ENCODE measurements at places on chromosomes 1 and 21. TPM values are rescaled to one million over a fixed set of nuclear protein-coding genes. Genes with fewer than 3 reads are reported as not detected.
A peak's percentile ranks its signal among the peaks of the same experiment; 100 is the strongest.

- no peak overlapping the region for H3K27ac ChIP-seq
- no peaks in the 10 kb centered on the region for H3K36me3 ChIP-seq
- H3K4me1 ChIP-seq: no peaks in the 10 kb centered on the region
- DNase-seq: no peak
These were observed 5.8 kb downstream of the SELP start for GRCh38 chr1:169624122-169624521.

Gene RHBDL2
- 3.5 TPM for total RNA-seq

Gene OR10X1
- not detected for total RNA-seq

Gene KIAA1614
- 6.4 TPM for total RNA-seq

DNA sequence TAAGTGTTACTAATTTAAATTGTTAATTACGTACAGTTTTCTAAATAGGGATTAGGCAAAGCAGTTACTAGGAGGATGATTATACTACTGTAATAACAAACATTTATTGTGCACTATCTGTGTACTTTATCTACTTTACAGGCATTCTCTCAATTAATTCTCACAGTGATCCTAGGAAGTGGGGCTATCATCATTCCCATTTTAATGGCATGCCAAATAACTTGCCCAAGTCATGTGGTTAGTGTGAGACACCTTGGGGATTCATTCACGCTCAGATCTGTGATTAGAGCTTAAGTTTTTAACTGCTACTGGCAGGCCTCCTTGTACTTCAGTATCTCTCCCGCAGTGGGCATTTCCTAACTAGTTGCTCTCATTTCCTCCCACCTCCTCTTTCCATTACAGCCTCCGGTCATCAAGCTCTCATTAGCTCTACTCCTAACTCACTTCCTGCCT, 11.5 kb downstream of the PHLDA3 start:
- no peaks in the 10 kb centered on the region for H3K36me3 ChIP-seq
- peaks cover 17% of the 10 kb centered on the region for H3K4me1 ChIP-seq
- no peak overlapping the region for H3K27ac ChIP-seq
- DNase-seq: no peak

Gene TNFRSF4
- total RNA-seq: 3.0 TPM

DNA sequence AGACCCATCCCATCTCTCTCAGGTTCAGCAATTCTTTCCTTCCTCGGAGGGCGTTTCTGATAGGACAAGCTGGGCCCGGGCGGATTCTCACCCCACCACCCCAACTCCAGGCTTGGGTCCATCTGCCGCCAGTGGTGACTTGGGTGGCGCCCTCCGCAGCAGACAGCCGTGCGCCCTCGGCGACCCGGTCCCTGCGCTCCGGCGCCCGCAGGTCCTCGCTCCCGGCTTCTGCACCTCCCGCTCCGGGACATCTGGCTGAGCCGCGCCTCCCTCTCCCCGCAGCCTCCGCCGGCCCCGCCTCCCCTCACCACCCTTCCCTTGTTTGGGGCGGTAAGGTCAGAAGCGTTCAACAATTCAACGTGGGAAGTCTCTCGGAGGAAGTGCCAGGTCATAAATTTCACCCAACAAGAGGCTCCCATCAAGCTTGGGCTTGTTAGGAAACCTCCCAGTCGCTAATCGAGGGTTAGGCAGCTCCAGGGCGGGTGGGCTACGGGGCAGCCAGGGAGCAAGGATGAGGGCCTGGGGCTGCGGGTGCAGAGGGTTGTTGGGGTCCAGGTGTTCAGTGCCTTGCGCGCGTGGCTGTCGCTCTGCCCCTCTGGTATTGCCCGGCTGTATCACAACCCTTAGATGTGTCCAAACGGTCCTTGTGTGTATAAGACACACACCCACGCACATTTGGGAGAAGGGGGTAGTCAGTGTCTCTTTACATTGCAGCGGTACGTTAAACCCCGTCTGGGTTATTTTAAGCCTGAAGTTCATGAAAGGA, 39.8 kb downstream of the OLIG1 start:
- no peaks in the 10 kb centered on the region for H3K4me1 ChIP-seq
- DNase-seq: peak; percentile 39
- H3K4me3 ChIP-seq: no peak overlapping the region
- H3K27ac ChIP-seq: no peak overlapping the region

DNA sequence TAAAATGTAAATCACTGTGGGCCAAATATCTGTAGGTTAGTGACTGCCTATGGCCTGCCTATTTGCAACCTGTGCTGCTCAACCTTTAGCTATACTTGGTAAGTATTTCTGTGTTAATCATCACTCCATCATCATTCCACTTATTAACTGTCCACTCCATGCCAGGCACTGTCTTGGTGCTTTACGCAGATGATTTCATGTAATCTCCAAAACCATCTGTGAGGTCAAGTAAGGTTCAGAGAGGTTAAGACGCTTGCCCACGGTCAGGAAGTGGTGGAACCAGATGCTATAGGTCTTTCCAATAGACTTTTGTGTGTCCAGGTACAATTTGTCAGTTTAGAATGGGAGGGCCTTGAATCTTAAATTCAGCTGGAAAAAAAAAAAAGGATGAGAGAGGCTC, 10.8 kb upstream of the PHACTR4 start:
- H3K27me3 ChIP-seq: no peaks in the 10 kb centered on the region
- no peaks in the 10 kb centered on the region for H3K36me3 ChIP-seq
- no peak for DNase-seq

GRCh38 chr1:94425821-94426484, 7.8 kb downstream of the ABCD3 start:
- DNase-seq: no peak
- H3K27me3 ChIP-seq: no peaks in the 10 kb centered on the region
- no peaks in the 10 kb centered on the region for H3K4me1 ChIP-seq
- H3K27ac ChIP-seq: no peak overlapping the region
- H3K36me3 ChIP-seq: no peaks in the 10 kb centered on the region

- no peaks in the 10 kb centered on the region for H3K4me1 ChIP-seq
- no peaks in the 10 kb centered on the region for H3K36me3 ChIP-seq
- no peak overlapping the region for H3K27ac ChIP-seq
- no peak overlapping the region for H3K4me3 ChIP-seq
These were observed 11.5 kb upstream of the LINGO4 start for GRCh38 chr1:151816548-151817352.

DNA sequence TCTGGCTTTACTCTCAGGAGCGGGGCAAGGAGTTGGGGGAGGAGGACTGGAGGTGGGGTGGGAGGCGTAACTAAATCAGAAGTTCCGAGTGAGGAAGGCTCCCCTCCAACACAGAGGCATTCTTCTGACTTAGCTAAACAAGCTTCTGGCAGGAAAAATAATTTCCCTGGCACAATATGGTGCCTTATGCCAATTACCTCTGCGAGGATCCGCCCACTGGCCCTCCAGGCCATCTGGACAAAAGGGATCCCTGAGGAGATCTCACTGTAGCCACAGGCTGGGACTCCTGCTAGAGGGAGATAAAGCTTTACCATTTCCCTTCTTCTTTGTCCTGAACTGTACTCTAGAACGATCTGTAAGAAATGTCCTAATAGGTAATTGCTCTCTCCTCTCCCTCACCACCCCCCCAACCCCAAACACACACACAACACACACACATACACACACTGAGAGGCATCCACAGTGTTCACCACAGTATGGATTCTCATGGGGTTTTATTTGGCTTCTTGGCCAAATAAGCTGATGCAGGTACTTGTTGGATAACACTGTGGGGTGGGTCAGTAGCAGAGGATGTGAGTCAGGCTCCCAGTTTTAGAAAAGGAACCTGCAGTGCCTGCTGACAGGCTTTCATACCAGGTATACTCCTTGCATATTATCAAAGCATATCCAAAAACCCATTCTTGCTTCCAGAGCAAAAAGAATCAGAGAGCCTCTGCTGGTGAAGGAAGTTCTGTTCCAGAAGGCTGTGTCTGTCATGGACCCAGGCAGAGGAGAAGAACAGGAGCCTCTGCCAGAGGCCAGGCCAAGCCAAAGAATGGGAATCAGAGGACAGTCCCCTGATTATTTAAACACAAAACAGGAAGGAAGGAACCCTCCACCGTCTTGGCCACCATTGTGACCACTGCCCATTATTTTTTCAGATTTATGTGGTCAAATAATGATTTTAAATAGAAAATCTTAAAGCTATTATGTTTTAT, 169.1 kb downstream of the C1orf21 start:
- peak overlapping the region; percentile 29 for H3K27ac ChIP-seq
- no peak for DNase-seq
- H3K4me1 ChIP-seq: peaks cover 5% of the 10 kb centered on the region
- no peaks in the 10 kb centered on the region for H3K36me3 ChIP-seq

Gene F13B
- not detected for total RNA-seq

Data from prostate gland (tissue), 2 donors.